ENCODE measurements at places on chromosomes 1 and 21.

- no peak for DNase-seq
These were observed 170.1 kb downstream of the TRIM33 start for GRCh38 chr1:114340892-114341291.

GRCh38 chr1:28580722-28581530, 11.1 kb upstream of the RAB42 start:
- DNase-seq: peak; percentile 20

GRCh38 chr1:184330875-184331274, 56.0 kb upstream of the C1orf21 start:
- no peak for DNase-seq

GRCh38 chr1:94694226-94694915, 125.8 kb upstream of the SLC44A3 start:
- no peak for DNase-seq

- DNase-seq: no peak
These were observed at the start of gene NES for GRCh38 chr1:156676820-156677615. Gene NES (minus strand): TSS chr1:156677407. CDS start chr1:156677264, 143 bp downstream.

GRCh38 chr1:34781844-34782391, 904 bp downstream of the GJB3 start:
- no peak for DNase-seq

DNA sequence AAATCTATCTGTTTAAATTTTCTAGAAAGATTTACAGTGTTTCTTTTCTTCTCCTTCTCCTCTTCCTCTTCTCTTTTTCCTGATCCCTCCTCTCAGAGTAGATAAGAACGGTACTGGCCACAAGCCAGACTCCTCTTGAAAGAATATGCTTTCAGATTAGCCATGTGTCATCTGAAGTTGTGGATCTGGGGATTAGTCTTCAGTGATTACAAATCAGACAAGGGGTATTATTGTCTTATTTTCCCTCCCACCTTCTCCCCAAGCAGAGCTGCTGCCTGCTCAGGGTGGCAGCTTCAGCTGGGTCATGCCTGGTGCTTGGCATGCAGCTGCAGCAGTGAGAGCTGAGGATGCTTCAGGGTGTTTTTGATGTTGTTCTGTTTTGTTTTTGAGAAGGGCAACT, 42.7 kb downstream of the SGIP1 start:
- DNase-seq: no peak

- DNase-seq: no peak
These were observed 28.1 kb upstream of the TTLL10 start for GRCh38 chr1:1145547-1145914.

DNA sequence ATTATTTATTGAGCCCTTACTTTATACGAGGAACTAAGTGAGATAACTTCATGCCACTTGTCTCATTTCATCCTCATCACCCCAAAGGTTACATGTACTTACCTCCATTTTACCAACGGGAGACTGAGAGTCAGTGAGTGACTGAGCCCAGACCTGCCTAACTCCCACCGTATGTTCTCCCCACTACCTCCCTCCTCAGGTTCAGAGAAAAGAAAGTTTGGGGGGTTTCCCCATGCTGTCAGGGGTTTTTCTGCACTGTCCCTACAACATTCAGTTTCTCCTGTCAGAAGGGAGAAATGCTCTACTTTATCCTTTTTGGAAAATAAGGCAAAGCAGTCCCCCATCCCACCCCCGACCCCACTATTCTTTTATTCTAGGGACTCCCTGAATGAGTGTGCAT, 32.9 kb downstream of the FAM78B start:
- no peak for DNase-seq

DNA sequence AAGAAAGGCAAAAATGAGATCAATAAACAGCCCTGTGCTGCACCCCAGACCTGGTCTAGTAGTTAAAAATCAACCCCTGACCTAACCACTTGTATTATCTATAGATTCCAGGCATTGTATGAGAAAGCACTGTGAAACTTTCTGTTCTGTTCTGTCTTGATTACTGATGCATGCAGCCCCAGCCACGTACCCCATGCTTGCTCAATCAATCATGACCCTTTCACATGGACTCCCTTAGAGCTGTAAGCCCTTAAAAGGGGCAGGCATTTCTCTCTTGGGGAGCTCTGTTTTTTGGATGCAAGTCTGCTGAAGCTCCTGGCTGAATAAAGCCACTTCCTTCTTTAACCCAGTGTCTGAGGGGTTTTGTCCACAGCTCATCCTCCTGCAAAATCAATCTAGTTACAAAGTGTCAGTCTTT, 24.2 kb upstream of the CD34 start:
- no peak for DNase-seq

GRCh38 chr1:40914927-40915569, 52.9 kb upstream of the CITED4 start:
- no peak for DNase-seq

GRCh38 chr1:59220356-59220755, 76.5 kb upstream of the FGGY start:
- DNase-seq: no peak

DNA sequence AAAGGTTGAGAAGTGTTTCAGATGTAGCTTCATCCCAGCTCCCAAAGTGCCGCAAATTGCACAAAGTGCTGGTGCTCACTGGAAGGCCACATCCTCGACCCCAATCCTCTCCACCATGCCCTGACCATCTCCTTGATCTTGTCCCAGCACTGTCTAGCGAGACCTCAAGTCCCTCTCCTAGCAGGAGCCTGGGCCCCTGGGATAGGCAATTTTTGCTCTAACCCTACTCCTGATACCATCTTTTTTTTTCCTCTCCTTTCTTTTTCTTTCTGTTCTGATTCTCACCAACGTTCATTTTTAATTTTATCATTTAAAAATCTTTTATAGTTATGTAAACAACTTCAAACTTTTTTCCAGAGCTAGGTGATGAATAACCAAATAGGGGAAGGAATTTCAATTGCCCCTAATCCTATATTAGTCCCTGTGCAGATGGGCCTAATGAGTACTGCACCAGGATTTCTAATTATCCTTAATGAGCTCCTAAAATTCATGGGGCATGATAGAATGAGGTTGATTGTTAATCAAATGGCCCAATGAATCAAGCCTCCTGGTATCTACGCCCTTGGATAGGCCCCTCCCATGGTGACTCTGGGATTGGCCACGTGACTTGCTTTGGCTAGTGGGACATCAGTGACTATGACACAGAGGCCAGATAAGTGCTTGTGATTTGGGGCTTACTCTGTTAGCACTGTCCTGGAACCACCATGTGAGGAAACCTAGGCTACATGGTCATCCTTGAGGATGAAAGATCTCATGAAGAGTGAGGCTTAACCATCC, 41.5 kb upstream of the TENT5B start:
- no peak for DNase-seq

GRCh38 chr1:64867266-64867665, 99.1 kb downstream of the JAK1 start:
- no peak for DNase-seq

- DNase-seq: no peak
These were observed 153.6 kb downstream of the CNIH3 start for GRCh38 chr1:224769452-224770335.

- DNase-seq: peak; percentile 75
These were observed 44.9 kb upstream of the COL6A2 start for GRCh38 chr21:46052703-46053651.

DNA sequence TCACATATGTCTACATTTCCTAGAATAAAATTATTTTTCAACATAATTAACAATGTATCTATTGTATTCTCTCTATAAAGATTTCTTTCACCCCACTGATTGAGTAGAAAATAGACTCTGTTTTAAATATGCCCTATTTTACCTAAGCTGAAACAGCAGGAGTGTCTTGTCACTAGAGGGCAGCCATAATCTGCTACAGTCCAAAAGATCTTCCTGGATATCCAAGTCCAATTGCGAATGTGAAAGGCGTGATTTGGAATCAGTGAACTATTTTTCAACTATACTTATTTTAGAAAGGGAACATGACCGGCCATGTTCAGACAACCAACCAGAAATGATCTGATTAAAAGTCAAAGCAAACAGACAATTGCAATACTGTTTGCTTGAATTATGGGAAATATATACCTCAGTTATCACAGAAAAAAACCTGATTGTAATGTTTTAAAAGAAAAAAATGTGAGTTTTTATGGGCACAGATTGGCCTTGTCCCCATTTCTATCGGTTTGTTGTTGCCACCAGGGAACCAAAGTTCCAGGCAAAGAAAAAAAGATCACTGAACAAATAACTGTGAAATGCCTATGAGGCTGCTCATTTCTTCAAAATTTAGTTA, 1211.0 kb upstream of the ADGRL4 start:
- no peak for DNase-seq

GRCh38 chr1:180519846-180520245, 17.5 kb upstream of the ACBD6 start:
- no peak for DNase-seq

GRCh38 chr1:165857046-165857801, 29.8 kb downstream of the UCK2 start:
- DNase-seq: no peak

- no peak for DNase-seq
These were observed 78.2 kb downstream of the SNX7 start for GRCh38 chr1:98739762-98740161.

DNA sequence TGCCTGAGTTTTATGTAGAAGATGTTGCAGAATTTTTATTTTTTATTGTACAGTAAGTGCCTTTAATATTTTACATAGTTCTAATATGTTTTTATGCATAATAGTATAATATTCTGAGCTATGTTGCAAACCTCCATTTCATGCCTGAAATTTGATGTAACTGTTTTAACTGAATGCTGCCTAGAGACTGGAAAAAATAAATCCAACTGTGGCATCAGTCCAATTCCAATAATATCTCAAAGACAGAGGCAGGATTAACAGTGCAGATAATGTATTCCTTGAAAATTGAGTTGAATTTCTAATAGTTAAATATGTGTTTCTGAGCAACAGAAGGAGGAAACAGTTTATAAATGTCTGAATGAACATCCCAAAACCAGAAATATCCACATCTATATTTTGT, 61.1 kb upstream of the KIF1B start:
- no peak for DNase-seq

GRCh38 chr1:228181645-228182034, 16.0 kb downstream of the IBA57 start:
- DNase-seq: no peak

DNA sequence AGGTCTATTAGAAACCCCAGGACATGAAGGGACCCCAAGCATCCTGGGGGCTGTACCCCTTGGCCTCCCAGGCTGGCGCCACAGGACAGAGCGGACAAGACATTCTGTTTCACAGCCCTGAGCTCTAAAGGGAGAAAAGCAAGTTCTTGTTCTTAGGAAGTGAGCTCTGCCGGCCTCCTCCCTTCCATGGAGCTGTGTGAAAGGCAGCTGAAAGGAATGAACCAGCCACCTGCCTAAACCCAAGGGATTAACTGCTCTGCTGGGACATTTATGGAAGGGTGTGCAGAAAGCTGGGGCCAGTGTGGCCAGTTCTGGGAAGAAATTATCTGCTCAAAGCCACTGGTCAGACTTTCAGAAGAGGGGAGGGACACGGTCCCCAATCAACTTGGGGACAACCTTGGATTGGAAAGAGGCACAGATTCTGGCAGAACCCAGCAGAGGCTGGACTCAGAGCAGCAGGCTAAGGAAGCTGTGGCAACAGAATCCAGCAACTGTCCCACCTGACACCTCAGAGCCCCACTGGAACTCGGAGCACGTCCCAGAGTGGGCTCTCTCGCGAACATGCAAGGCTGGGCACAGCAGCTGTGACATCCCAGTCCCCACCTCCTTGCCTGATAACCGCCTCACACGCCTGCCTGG, 2.1 kb downstream of the KLHL21 start:
- no peak for DNase-seq

DNA sequence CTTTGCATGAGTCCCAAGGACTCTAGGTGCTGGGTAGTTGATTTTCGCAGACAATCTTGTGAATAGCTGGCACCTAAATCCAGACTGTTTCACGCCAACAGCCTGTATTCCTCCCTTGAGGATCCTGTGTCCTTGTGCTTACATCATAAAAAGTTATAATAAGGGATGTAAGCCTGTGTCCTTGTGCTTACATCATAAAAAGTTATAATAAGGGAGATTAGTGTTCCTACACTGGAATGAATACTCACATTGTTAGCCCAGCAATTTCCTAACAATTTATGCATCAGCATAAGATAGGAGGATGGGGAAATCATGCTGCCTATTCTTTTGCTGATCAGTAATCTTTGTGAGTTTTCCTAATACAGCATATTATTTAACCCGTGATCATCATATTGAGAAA, 4.0 kb upstream of the HSD3B2 start:
- no peak for DNase-seq

DNA sequence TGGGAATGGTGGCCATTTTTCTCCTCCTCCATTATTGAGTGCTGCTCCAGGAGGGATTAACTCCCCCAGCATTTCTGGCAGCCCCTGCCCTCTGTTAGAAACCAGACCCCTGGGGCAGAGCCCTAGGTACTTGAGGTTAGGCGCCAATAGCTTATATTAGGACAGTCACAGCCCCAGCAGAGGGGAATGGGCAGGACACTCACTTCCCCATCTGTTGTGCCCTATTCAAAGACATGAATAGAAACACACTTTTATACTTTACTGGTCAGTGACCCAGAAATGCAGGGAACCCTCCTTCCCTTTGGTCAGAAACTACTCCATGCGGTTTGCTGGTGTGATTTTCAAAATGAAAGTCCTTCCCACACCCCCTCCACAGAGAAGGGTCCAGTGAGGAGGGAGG, 267.7 kb downstream of the PTBP2 start:
- DNase-seq: no peak

- no peak for DNase-seq
These were observed 81.1 kb downstream of the TNFSF18 start for GRCh38 chr1:172969611-172970010.

GRCh38 chr1:19670787-19671186, 6.1 kb downstream of the HTR6 start:
- no peak for DNase-seq

DNA sequence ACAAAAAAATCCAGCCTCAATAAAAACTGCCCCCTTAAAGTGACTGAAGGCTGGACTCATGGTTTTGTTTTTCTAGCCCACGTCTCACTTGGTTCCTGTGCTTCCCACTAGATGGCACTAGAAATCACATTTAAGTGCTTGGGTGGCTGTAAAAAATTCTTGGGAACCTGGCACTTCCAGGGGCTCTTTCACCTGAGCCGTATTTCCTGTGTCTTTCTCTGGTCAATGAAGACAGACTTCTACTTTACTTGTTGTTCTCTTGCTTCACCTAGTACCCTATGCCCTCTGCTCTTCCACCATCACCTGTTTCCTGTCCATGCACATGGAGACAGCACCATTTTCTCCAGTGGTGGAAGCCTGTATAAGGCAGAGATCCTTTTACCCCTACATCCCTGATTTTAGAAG, 20.0 kb downstream of the METTL13 start:
- DNase-seq: no peak

DNA sequence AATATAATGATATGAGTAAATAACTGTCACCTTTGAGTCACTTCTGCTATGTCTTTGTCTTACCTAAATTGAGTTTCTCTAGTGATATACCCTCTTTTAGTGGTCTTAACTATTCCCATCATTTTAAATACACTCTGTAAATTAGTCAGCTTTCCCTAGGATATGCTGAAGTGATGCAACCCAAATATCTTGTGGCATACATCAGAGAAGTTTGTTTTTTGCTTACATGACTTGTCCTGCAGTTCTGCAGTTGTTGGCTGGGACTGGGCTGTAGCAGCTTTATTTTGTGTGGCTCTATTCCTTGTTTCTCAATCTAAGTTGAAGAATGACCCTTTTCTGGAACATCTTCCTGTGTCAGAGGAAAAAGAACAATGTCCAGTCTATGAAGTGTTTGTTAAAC, 76.4 kb downstream of the TTC3 start:
- no peak for DNase-seq

- DNase-seq: no peak
These were observed 318.3 kb downstream of the RRAGC start for GRCh38 chr1:38541223-38541622.

All from stimulated activated naive CD8-positive, alpha-beta T cell treated with anti-CD3 and anti-CD28 coated beads, Interleukin-15, Interleukin-2, amounts not matched to agents 100 U/mL and 50 U/mL, for 24 hours (primary cell).